ENCODE measurements at places on chromosomes 1 and 21.

- DNase-seq = peak; percentile 12
Observed at GRCh38 chr1:89873770-89874169, 52.9 kb downstream of the LRRC8D start.

DNA sequence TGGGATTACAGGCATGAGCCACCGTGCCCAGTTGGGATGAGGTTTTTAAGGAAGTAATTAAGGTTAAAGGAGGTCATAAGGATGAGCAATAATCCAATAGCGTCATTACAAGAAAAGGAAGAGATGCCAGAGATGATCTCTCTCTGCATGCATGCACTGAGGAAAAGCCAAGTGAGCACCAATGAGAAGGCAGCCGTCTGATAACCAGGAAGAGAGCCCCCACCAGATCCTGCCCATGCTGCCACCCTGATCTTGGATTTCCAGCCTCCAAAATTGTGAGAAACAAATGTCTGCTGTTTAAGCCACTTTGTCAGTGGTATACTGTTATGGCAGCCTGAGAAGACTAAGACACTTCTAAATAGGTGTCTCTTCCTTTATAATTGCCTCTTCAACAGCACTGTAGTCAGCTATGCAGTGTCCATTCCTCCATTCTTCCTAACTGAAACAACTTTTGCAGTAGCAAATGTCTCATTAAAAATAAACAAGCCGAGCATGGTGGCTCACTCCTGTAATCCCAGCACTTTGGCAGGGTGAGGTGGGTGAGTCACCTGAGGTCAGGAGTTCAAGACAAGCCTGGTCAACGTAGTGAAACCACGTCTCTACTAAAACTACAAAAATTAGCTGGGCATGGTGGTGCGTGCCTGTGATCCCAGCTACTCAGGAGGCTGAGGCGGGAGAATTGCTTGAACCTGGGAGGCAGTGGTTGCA is 216.2 kb upstream of the RUNX1 start:
- DNase-seq = peak; percentile 97

GRCh38 chr1:214444182-214444939 is 107.0 kb downstream of the PTPN14 start:
- no peak for DNase-seq

DNA sequence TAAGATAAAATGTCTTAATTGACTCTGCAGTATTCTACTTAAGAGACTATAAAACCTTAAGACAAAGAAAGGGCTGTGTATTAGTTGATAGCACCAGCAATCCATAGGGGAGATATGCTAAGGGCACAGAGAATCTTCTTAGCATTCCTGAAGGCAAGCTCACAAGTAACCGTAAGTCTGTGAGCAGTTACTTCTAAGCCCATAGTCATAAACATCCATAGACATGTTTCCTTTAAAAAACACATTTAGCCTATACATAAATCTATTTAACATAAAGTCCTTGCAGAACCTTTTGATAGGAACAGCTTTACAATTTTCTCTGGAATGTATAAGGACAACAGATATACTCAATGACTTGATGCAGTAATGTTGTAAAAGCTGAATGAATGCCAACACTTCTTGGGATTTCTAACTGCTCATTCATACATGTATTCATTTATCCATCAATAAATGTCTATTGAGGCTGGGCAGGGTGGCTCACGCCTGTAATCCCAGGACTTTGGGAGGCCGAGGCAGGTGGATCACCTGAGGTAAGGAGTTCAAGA is 6.3 kb upstream of the ERRFI1 start:
- no peak for DNase-seq

DNA sequence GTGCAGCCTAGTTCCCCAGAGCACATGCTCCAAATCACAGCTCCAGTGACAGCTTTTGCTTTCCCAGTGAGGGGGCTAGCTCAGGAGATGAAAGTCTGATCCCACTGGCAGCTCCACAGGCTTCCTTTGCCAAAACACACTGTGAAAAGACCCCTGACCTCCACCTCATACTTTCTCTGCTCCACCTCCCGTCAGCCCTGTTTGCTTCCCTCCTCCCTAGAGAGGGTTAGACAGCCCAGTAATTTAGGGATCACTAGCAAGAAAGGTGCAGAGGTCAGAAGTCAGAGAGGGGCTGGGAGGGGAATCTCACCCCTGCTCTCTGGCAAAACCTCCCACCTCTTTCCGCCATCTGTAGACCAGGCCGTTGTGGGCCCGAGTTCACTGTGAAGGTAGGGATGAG is 62.8 kb downstream of the PLXNA2 start:
- DNase-seq = no peak

GRCh38 chr1:244139655-244140054 is 88.6 kb downstream of the ZBTB18 start:
- no peak for DNase-seq

GRCh38 chr1:197140121-197140520 is 6.3 kb downstream of the ASPM start:
- DNase-seq = no peak

DNA sequence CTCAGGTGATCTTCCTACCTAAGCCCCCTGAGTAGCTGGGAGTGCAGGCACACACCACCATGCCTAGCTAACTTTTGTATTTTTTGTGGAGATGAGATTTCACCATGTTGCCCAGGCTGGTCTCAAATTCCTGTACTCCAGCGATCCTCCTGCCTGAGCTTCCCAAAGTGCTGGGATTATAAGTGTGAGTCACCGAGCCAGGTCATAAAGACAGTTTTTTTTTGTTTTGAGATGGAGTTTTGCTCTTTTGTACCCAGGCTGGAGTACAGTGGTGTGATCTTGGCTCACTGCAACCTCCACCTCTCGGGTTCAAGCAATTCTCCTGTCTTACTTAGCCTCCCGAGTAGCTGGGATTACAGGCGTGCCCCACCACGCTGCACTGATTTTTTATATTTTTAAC is 42.1 kb downstream of the KIF1B start:
- peak; percentile 36 for DNase-seq

DNA sequence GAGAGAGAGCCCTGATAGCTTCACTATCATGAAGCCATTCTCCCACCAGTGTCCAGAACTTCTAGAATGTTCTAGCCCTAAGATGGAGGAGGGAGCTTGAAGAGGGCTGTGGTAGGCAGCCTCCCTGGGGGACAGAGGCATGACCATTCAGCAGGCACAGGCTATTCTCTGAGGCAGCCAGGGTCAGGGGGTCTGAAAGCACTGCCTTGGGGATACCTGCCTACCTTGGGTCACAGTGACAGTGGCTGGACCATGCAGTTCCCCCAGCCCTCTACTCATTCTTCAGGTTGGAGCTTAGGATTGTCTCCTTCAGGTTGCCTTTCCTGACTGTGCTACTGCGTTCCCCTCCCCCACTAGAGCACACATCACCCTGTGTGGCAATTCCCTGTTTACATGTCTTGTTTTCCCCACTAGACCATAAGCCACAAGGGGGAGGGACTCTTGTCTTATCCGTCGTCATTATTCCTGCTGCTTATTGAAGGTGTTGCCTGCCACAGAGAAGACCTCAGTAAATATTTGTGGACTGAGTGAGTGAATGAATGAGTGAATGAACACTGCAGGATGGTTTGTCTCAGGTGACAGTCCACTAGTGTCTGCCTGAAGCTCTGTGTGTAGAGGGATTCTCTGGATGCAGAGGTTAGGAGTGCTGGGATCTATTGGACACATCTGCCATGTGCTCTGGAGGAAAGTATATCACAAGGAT is 5.2 kb downstream of the ZDHHC18 start:
- no peak for DNase-seq
